Cardiac muscle cell (in vitro differentiated cells and primary cell): ENCODE measurements at places on chromosomes 12 and 14.

DNA sequence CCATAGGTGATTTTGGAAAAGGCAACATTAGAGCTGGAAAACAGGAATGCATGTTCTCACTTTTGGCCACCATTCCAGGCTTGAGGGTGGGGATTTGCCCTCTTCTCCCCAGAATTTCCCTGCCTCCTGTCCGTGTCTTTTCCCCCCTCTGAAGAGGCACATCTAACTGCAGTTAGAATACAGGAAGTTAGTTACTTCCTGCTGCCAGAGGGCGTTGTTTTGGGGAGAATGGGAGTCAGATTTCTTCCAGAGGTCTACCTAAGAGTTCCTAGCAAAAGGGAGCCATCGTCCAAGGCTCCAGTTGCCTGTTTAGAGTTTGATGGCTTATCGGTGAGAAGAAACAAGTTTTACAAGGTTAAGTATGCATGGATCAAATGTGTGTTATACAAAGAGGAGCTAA is 112.8 kb upstream of the IGF1 start:
- no peaks in the 10 kb centered on the region for H3K27me3 ChIP-seq
- DNase-seq, result no peak
- H3K4me1 ChIP-seq, result no peaks in the 10 kb centered on the region
- no peak overlapping the region for H3K4me3 ChIP-seq
- no peak overlapping the region for H3K27ac ChIP-seq

DNA sequence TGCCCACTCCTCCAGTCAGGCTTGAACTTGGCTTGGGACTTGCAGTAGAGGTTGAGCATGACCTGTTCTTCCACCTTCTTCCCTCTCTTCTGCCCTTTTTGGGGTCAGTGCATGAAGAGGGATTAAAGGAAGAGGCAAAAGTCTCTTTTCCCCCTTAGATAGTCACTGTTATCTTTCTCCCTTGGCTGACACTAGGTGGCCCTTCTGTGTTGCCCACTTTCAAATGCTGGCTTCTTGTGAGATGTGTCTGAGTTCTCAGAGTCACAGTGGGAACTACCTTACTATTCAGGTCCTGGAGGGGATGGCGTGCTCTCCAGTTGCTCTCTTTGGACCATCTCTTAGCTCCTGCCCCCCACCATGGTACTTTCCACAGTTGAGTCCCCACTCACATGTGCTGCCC is 73.6 kb downstream of the GPR65 start:
- no peaks in the 10 kb centered on the region for H3K4me1 ChIP-seq
- no peaks in the 10 kb centered on the region for H3K36me3 ChIP-seq
- no peaks in the 10 kb centered on the region for H3K27me3 ChIP-seq
- no peak for DNase-seq
- H3K4me3 ChIP-seq, result no peak overlapping the region

DNA sequence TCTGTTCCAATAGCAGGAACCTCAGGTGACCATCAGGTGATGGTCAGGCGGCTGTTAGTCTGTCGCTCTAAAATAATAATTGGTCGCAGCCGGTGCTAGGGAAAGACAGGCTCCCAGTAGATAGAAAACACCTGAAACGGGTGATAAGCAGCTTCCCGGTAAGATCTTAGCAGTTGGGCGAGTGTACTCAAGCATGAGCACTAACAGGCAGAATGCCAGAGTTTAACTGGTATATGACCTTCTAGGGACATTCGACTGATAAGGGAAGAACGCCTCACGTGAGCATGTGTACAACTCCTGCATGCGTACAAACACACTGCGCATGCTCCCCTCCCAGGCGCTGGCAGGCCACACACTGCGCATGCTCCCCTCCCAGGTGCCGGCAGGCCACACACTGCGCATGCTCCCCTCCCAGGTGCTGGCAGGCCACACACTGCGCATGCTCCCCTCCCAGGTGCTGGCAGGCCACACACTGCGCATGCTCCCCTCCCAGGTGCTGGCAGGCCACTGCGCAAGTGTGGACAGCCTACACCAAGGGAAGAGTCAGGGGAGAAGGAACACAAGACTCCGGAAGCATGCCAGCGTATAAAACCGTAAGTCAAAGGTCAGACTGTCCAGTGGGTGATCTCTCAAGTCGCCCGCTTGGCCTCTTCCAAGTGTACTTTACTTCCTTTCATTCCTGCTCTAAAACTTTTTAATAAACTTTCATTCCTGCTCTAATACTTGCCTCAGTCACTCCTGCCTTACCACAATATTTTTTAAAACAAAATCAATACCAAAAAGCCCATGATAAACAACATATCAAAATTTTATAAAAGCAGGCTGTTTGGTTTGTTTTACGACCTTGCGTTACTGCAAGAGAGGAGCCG is 24.5 kb downstream of the GPRC5D start:
- peaks cover 3% of the 10 kb centered on the region for H3K4me1 ChIP-seq
- H3K27me3 ChIP-seq, result no peaks in the 10 kb centered on the region
- H3K36me3 ChIP-seq, result no peaks in the 10 kb centered on the region
- H3K4me3 ChIP-seq, result peak overlapping the region; percentile 18
- DNase-seq, result peak; percentile 83
- H3K27ac ChIP-seq, result peak overlapping the region; percentile 80

DNA sequence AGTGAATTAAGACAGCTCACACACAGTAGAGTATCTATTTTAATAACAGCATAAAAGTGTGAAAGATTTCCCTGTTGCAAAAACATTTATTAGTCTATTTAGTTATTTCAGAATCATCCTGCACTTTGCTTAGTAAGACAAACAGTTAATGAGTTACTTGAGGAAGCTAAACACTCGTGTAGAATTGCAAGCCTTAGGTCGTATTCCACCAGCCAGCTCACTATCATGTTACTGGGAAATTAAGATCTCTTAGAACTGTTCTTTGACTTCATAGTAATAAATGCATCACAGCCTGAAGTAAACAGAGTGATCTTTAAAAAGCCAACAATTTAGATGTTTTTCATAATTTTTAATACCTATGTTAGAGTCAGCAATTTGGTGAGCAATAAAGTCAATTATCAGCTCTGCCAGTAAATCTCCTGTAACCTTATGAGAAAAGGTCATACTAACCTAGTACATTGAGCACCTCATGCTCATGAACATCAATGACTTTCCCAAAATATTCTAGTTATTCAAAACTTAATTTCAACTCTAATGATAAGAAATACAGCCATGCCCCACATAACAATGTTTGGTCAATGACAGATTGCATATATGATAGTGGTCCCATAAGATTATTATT is 26.7 kb upstream of the ETNK1 start:
- H3K4me1 ChIP-seq, result no peaks in the 10 kb centered on the region
- no peak overlapping the region for H3K27ac ChIP-seq
- H3K36me3 ChIP-seq, result no peaks in the 10 kb centered on the region
- no peak overlapping the region for H3K4me3 ChIP-seq

DNA sequence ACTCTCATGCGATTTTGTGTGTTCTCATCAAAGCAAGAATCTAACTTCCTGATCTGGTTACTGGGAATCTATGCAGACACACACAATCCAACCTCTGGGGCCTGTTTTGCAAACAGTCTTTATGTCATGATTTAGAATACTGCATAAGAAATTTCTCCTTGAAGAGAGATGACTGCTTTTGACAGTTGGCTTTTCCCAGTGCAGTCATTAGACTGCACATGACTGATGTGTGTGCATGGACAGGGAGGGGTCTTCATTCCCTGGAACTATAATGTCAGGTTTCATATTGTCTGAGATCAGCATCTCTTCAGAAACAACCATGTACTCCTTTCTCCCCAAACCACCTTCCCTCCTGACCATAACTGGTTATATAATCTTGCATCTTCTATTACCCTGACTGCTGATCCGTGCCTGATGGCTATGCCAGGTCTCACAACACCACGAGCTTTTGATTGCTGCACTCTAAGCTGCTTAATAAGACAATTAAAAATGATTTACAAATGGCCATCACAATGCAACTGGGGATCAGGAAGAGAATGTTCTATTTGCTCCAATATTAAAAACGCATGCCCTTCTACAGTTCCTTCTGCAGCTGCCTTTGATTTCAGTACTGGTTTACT is 995.4 kb downstream of the NRXN3 start:
- no peak overlapping the region for H3K27ac ChIP-seq
- H3K4me3 ChIP-seq, result no peak overlapping the region

DNA sequence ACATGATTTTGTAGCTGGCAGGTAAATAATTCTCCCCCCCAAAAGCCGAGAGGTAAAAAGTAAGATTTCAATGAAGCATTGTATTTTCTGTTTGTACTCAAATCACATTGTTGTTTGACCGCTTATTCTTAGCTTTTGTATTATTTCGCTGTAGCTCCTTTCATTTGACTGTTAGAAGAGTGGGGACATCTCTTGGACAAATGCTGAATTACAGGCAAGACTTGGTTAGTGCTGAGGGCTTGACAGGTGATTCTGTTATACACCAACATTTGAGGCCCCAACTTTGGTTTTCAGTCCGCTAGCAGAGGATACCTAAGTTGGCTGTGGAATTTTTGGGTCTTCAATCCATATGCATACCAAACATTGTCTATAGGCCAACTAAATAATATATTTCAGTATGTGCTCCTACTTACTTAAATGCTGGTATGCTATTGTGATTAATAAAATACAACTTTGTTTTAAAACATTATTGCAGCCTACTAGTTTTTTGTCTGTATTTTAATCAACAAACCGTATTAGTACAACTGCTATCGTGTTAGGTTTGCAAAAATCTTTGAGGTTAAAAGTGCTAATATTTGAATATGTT is 102.2 kb downstream of the ERC1 start:
- no peak overlapping the region for H3K4me3 ChIP-seq
- H3K27me3 ChIP-seq, result no peaks in the 10 kb centered on the region
- H3K4me1 ChIP-seq, result peaks cover 5% of the 10 kb centered on the region
- H3K36me3 ChIP-seq, result no peaks in the 10 kb centered on the region

DNA sequence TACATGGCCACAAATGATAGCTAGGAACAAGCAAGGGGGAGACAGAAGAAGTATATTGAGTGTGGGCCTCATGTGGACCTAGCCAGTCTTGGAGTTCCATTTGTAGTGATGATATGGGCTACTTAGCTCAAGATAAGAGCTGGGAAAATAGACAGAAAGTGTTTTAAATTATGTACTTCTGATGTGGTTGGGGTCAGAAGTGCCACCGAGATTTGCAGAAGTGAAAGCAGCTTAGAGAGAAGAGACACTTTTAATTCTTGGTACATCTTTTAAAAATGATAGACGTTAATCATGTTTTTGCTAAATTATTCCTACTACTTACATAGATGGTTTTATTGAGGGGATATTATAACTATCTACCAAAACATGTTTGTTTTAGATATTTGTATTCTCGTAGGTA is 198.3 kb upstream of the PDZRN4 start:
- DNase-seq, result no peak
- no peaks in the 10 kb centered on the region for H3K36me3 ChIP-seq
- no peak overlapping the region for H3K4me3 ChIP-seq
- no peak overlapping the region for H3K27ac ChIP-seq
- no peaks in the 10 kb centered on the region for H3K4me1 ChIP-seq
- no peaks in the 10 kb centered on the region for H3K27me3 ChIP-seq

- no peaks in the 10 kb centered on the region for H3K36me3 ChIP-seq
- H3K27me3 ChIP-seq, result no peaks in the 10 kb centered on the region
- no peak overlapping the region for H3K27ac ChIP-seq
- H3K4me1 ChIP-seq, result peaks cover 22% of the 10 kb centered on the region
Measured at GRCh38 chr12:1912580-1913376, 5.7 kb downstream of the CACNA2D4 start.
